ENCODE measurements at places on chromosomes 11 and 22. TPM values are rescaled to one million over a fixed set of nuclear protein-coding genes. Genes with fewer than 3 reads are reported as not detected.
A peak's percentile ranks its signal among the peaks of the same experiment; 100 is the strongest.

DNA sequence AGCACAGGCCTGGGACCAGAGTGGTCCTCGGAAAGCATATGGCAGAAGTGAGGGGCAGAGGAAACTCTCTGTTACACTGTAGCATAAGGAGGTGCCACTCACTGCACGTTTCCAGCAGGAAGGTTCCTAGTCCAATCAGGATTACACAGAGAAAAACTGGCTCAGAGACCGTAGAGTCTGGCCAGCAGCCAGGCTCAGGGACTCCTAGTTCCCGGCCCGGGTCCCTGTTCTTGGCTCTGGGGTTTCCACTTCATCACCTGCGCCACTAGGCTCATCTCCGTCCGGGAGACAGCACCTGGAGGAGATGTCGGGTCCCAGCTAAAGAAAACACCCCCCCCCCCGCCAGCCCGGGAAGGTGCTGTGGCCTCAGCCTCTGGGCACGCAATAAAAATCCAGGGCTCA, 1.1 kb downstream of the TTLL12 start:
- DNase-seq = peak; percentile 86

DNA sequence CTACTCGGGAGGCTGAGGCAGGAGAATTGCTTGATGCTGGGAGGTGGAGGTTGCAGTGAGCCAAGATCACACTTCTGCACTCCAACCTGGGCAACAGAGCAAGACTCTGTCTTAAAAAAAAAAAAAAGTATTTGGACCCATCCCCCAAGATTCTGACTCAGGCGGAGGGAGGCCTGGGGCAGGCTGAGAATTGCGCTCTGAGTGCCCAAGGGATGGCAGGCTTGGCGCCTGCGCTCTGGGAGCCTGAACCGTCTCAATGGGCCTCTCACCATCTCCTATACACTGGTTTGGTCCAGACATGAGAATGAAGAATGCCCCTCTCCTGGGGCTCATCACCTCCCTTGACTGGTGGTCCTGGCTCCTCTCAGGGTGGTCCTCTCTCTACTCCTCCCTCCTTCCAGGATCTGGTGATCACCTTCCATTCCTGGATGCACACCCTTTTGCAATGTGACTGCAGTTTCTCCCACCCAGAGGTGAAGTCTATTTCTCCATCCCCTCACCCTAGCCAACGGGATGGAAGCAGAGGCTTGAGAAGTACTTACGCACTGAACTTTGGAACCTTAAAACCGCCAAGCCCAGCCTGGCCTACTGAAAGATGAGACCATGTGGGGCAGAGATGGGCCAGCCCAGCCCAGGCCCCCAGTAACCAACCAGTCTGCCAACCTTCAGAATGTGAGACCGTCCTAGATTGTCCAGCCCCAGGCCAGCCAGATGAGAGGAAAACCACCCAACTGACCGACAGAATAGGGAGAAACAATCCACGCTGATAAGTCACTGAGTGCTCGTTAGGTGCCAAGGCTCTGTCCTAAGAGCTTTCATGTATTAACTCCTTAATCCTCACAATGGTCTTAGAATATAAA, 4.9 kb downstream of the POLR3H start:
- no peak for DNase-seq

GRCh38 chr11:86143087-86144030, 74.5 kb upstream of the PICALM start:
- DNase-seq = no peak

- DNase-seq = peak; percentile 12
Measured at GRCh38 chr11:92225568-92226330, 1.1 kb downstream of the FAT3 start.

- no peak for DNase-seq
Measured at GRCh38 chr22:49838771-49839717, 11.4 kb upstream of the BRD1 start.

- no peak for DNase-seq
Measured at GRCh38 chr11:64536396-64536941, 54.6 kb upstream of the SLC22A12 start.

DNA sequence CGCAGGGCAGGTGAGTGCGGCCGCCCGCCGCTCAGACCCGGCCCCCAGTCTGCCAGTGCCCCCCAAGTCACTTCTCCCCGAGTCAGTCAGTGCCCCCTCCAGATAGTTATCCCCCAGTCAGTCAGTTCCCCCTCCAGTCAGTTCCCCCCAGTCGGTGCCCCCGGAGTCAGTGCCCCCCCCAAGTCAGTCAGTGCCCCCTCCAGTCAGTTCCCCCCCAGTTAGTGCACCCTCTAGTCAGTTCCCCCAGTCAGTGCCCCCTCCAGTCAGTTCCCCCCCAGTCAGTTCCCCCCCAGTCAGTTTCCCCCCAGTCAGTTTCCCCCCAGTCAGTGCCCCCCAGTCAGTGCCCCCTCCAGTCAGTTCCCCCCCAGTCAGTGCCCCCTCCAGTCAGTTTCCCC, 411 bp downstream of the PPP6R2 start:
- DNase-seq = no peak

DNA sequence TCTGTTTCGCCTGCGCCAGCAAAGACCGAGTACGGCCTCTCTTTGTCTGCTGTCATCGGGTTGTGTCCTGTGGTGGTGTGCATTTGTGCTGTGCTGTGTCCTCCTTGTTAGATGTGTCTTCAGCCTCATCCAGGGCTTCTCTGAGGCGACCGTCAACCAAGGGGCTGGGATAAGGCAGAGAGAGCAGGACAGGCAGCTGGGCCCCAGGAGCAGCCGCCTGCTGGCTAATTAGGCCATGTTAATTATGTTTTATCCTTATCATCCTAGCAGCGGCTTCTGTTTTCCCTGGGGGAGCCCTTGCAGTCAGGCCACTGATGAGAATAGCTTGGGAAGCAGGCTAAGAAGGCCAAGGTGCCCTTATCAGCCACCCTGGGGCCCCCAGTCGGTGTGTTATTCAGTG, 40.7 kb upstream of the TTC12 start:
- DNase-seq = no peak

DNA sequence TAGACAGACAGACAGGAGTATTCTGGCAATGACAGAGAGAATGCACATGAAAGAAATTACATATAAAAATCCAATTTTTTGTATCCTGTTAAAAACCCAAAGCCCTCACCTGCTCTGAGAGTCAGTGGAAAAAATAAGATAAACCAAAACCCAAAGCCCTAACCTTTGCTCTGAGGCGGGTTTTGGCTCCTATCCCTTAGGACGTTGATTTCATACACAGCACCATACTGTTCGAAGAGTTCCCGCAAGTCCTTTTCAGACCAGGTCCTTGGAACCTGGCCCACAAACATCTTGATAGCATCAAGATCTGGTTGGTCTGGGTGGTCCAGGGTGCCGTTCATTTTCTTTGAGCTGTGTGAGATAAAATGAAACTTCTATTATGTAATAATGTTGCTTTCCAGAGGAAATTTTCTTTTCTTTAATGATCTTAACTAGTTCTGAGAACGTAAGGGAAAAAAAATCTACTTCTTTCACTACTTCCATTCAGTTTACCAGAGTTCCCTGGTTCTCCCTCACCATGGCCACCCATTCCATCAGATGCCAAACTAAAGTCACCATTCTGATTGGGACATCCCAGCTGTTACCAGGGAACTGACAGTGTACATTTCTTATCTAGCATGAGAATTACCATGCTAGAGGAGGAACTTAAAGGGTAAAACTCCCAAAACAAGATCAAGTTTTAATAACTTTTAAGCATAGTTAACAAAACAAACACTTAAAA, 39.9 kb upstream of the RAPSN start:
- no peak for DNase-seq

GRCh38 chr22:42866100-42866499, 9.0 kb upstream of the ARFGAP3 start:
- DNase-seq = no peak

- DNase-seq = no peak
Measured at GRCh38 chr22:50506611-50507420, 686 bp downstream of the LMF2 start.

DNA sequence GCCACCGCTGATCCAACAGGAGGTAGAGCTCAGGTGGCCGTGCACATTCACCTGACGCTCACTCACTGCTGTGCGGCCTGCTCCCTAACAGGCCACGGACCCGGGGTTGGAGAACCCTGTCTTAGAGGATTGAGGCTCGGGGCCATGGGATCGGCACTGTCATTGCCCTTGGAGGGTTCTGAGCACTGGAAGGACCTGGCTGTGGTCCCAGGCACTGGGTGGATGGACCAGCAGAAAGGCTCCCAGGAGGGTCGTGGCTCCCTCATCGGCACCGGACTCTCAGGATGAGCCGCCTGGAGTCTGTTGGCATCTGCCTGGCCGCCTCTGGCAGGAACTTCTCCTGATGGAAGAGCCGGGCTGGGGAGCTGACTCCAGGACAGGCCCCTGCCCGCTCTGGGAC, 6.5 kb downstream of the KCNQ1 start:
- no peak for DNase-seq

GRCh38 chr11:36449561-36450096, 60.4 kb downstream of the TRAF6 start:
- no peak for DNase-seq

ST14 gene
- 39.8 TPM for total RNA-seq

PCSK7 gene
- total RNA-seq = 38.5 TPM

ELMOD1 gene
- total RNA-seq = 4.0 TPM

BTG4 gene
- total RNA-seq = not detected

VWCE gene
- 4.3 TPM for total RNA-seq

NPAS4 gene
- 0.74 TPM for total RNA-seq

CDKN1C gene
- 36.5 TPM for total RNA-seq

BLID gene
- total RNA-seq = not detected

SHISA8 gene
- not detected for total RNA-seq

SHANK3 gene
- total RNA-seq = 9.1 TPM

All from prostate gland (tissue), 2 donors.